KG1 (cell line): ENCODE measurements at places on chromosomes 6 and 20.

DNA sequence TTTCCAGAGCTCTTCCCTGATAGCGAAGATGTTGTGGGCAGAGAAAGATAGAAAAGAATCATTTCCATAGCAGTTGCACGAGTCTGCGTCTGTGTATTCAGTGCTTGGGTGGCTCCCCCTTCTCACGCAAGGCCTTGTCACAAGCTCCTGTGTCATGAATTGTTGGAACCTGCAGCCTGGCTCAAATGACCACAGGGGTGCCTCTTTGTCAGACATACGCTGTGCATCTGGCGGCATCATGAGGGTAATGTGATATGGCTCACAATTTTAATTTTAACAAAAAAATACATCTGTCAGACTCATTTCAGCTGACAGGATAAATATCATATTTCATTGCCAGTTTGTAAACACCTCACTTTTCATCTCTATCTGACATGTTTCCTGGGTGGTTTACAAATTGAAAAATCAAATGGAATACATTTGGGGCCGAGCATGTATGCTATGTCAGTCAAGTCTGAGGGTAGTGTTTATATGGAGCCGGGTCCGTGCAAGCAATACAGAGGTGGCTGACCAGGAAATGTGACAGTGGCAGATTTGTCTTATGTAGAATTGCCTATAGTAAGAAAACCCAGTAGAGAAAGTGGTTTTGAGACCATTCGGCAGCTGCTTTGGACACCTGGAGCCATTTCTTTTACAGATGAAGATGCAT lies 90.9 kb downstream of the CAP2 start:
- DNase-seq: no peak

- DNase-seq: no peak
Observed at GRCh38 chr20:421685-422250, 13.7 kb downstream of the RBCK1 start.

DNA sequence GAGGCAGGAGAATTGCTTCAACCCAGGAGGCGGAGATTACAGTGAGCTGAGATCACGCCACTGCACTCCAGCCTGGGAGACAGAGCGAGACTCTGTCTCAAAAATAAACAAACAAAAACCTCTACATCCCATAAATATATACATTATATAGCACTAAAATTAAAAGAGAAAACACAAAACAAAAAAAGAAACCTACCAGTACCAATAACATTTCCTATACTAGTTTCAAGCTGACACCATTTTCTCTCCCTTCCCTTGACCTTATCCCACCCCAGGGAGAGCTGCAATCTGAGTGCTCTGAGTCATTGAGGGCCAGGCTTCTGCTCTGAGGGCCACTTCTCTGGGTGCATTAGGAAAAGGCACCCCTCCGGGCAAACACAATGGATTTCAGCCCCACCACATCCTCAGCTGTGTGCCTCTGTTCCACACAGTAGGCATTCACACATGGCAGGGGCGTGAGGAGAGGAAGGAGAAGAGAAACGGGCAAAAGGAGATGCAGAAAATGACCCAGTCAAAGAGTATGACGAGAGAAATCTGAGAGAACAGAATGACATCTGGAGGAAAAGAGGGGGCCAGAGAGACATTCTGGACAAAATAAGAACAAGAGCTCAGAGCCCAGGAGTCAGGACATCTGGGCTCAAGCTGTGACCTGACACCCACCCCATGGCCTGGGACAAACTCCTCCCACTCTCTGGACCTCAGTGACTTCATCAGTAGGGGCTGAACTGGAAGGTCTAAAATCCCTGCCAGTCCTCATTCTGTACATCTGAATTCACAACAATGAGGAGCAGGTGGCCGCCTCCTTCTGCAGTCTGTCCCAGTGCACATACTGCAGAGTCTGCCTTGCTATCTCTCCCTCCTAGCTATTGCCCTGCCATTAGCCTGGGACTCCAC lies 18.2 kb downstream of the TRIM26 start:
- no peak for DNase-seq

- peak; percentile 67 for DNase-seq
Observed at GRCh38 chr6:150417899-150418826, 49.4 kb downstream of the IYD start.

GRCh38 chr6:145899915-145900569 lies 64.1 kb downstream of the SHPRH start:
- no peak for DNase-seq

DNA sequence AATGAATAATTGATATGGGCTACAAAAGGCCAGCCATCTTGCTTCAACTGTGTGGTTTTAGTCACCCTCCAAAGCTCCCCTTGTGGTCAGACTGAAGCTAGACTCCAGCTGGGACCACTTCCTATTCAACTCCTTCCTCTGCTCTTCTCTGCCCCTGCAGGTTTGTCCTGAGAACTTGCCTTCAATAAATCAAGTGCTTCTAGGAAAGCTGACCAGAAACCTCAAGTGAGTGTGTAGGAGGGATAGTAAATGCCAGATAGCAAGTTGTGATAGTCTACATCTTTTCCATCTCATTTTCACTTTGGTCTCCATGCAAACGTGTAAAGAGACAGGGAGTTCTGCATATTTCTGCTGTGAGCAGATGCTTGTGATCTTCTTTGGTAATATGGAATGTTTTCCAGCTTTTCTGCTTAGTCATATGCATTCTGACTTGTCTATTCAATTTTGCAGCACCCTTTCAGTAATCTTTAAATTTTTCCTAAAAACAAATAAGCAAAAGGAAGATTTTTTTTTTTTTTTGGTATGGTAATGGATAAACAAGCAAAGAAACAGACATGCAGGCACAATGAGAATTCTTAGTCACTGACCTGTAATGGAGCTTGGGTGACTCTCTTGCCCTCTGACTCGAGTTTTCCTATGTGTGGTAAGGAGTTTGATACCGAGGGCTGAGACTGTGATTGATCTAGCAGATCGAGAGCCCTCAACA lies 201.3 kb upstream of the BTBD3 start:
- DNase-seq: peak; percentile 48

- DNase-seq: no peak
Observed at GRCh38 chr6:44309092-44309491, 4.1 kb downstream of the AARS2 start.

DNA sequence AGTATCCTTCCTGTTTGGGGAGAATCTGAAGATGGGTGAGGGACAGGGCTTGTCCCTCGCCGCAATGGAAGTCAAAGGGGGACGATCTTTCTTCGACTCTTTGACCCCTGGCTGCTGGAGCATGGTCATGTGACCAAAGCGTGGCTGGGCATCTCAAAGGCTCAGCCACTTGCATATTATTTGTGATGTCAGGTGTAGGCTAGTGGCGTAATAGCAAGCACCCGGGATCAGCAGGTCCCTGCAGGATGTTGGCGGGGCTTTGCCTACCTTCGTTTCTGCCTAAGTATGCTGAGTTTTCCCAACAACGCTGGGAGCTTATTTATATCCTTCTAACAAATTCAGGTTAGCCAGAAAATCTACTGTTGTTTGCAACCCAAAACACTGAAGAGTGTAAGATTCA lies 50.3 kb upstream of the IL20RA start:
- no peak for DNase-seq

- no peak for DNase-seq
Observed at GRCh38 chr20:35215066-35215956, 11.2 kb upstream of the MMP24 start.

GRCh38 chr6:170209354-170210025 lies 81.4 kb downstream of the DLL1 start:
- no peak for DNase-seq
